ENCODE measurements at places on chromosomes 12 and 14.
A peak's percentile ranks its signal among the peaks of the same experiment; 100 is the strongest.

- DNase-seq: no peak
Measured at GRCh38 chr12:92039046-92039445, 106.6 kb downstream of the BTG1 start.

DNA sequence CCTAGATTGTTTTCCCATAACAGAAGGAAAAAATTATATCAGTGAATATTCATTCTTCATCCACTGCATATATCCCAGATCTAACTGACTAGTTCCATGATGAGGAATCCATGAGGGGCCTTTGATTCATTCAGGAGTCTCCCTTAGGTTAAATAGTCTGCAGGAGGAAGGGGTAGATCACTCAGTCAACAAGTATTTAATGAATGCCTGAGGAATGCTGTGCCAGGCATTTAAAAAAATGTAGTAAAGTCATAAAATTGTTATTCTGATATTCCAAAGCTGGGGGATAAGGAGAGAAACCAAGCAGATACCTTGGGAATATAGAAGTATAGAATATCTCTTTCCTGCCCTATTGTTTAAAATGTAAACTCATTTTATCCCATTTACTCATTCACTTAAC lies 216.2 kb upstream of the CAND1 start:
- DNase-seq: no peak

DNA sequence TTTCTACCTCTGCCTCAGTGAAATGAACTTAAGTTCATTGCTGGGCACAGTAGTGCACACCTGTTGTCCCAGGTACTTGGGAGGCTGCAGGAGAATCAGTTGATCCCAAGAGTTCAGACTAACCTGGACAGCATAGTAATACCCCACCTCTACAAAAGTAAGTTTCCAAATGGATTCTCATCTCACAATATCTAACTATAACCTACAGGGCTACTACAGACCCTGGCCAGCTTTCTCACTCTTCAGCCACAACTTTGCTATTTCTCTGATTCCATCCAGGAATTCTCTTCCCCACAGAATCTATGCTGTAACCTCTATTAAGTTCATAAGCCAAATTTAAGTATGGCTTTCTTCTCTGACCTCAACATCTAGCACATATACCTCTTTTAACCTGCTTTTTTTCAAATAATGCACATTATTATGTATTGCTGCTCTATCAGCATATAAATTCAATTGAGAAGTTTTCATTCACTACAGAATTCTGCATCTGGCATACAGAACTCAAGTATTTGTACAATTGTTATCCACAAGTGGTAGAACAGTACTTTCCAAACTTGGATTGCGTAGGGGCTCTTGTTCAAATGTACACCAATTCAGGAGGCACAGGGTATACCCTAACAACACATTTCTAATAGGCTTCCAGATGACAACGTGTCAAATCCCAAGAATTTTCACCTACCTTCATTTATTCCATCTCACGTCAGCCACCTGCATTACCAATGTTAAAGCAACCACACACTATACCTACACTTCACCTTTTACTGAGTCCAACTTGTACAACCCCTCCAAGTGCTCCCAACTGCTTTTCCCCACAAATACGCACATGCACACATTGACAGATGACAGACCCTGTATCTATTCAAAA lies 3.8 kb downstream of the RPS29 start:
- no peak for DNase-seq

DNA sequence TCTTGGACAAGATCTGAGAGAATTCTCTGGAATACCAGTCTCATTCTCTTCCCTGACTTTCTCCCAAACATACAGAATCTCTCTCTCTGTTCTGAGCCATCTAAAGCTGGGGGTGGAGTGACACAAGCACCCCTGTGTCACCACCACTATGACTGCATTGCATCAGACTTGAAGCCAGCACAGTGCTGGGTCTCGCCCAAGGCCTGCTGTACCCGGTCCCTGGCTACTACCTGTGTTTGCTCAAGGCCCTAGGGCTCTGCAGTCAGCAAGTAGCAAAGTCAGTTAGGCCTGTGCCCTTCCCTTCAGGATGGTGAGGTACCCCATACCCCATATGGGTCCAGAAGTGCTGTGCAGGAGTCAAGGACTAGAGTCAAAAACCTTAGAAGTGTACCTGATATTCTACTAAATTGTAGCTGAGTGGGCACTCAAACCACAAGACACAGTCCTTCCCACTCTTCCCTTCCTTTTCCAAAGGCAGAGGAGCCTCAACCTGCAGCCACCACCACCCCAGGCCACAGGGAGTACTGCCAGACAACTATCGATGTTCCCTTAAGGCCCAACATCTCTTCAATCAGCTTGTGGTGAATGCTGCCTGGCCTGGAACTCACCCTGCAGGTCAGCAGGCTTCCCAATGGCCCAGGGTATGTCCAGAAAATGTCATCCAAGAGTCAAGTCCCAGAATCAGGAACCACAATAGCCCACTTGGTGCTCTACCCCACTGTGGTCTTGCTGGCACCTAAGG lies 21.2 kb upstream of the RDH16 start:
- DNase-seq: no peak

- peak; percentile 53 for DNase-seq
Measured at GRCh38 chr12:47079468-47079980, at the start of the genes AMIGO2 and PCED1B. AMIGO2 (minus strand) TSS chr12:47079959; CDS start chr12:47079002, 957 bp downstream. PCED1B (plus strand) TSS chr12:47079621; CDS start chr12:47235064, 155,443 bp downstream.

DNA sequence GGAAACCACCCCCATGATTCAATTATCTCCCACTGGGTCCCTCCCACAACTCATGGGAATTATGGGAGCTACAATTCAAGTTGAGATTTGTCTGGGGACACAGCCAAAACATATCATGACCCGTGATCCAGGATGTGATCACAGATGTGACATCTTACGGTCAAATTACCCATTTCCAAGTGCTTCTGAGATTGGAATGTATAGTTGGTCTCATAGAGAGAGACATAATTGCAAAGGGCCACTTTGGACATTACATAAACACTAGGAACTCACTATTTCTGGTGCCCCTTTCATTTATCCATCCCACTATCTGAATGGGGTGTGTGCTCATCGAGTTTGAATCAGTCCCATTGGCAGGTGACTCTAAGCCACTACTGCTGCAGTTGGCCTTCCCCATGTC lies 204.5 kb downstream of the PHLDA1 start:
- no peak for DNase-seq

GRCh38 chr14:59395672-59396071 lies 69.5 kb downstream of the GPR135 start:
- DNase-seq: no peak

GRCh38 chr14:95314609-95315008 lies 5.1 kb downstream of the CLMN start:
- DNase-seq: peak; percentile 38

GRCh38 chr12:53733807-53734200 lies 6.6 kb upstream of the CALCOCO1 start:
- no peak for DNase-seq

- DNase-seq: no peak
Measured at GRCh38 chr14:58397156-58397555, 1.4 kb downstream of the TOMM20L start.

DNA sequence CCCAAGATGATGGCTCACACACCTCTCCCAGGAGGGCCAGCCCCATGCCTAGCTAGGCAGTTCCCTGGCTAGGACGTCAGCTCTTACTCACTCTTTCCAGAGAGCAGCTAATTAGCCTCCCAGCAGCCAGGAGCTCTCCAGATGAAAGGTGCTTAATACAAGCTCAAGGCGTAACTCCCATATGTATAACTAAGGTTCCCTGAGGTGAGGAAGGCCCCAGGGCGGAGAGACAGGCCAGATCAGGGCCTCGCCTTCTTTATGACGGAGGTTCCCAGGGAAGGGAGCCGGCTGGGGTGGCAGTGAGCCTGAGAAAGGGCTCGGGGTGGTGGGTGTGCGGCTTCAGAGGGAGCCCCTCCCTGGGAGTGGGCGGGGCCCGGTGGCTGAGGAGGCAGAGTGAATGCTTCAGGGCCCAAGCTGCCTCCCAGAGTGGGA lies 26.4 kb upstream of the ZFP36L1 start:
- no peak for DNase-seq

DNA sequence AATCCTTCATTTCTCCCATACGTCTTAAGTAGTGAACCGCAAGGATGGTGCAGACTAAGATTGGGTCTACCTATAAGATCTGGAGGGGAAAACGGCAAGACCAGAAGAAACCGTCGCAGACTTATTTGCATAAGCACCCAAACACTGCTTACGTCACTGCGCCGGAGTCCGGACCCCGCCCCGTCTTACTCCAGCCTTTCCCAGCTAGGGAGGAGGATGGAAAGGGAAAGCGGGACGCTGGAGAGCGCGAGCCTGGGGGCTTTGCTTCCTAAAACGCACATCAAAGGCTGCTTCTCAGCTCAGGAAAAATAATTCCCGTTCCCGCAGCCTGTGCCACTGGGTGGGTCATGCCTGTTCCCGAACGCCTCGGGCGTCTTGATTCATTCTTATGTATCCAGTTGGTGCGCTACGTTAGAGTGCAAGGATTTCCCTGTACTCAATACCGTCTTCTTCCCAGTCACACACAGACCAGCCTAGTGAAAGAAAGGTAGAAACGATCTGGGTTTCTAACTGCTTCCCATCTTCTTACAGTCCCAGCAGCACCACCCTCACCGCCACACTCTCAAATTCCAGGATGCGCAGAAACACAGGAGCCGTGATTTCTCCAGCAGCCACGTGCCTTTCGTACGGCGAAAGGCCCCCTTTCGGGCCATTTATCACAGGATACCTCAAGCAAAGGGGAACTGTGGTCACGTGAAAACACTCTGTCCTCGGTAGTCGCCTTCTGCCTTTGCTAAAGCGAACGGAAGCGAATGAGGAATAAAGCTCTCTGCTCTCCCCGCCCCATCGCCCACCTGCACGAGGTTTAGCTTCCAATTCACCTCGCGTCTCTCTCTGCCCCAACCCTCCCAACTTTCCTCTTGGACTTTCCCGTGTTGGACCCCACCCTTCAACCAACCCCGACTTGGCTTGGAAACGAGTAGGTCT lies 1.1 kb downstream of the SLC6A15 start:
- DNase-seq: no peak

DNA sequence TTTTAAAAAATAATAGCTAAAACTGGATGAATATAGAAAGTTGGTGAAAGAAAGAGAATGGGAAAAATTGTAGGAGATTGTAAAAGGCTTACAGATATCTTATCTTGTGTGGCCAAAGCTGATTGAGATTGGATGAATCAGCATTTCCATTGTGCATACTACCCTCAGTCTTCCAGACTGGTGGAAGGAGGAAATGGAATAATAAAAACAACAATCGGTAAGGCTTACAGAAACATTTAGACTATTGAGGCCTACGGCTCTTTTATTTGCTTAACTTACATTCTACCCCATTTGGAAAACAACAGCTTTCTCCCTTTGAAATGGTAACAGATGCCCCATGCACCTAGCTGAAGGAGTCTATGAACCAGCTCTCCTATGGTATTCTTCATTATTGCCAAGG lies 129.8 kb downstream of the PTPRB start:
- DNase-seq: no peak

GRCh38 chr14:79596551-79596950 lies 614.8 kb downstream of the DIO2 start:
- no peak for DNase-seq

DNA sequence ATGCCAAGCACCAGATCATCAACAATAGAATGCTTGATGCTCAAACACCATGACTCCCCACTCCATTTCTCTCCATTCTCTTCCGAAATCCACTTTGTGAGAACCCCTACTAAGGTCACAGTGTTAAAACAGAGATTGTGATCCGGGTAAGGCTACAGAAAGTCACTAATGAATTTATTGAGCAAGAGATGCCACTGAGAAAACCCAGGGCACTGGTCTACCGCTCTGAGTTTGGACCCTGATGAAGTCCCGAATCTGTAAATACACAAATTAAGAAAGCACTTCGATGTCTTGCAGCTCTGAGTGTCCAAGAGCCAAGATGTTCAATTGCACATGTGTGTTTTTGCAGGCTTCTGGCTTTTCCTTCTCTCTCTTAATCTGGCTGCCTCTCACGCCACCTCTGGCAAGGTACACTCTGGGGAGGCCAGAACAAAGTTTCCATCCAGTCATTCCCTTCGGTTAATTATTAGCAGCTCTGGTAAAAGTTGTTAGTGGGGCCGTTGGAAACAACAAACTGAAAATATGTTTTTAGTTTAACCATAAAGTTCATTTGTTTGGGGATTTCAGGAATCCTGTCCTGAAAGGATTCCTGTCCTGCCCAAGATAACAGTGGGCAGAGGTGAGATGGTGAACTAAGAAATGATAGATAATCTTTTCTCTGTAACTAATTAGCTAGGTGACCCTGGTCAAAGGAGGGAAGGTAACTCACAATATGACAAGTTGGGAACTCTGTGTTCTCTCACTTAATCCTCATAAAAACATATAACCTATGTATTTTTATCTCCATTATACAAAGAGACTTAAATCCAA lies 75.4 kb downstream of the BTG1 start:
- DNase-seq: no peak

- DNase-seq: no peak
Measured at GRCh38 chr14:57871459-57872080, 5.7 kb upstream of the SLC35F4 start.

DNA sequence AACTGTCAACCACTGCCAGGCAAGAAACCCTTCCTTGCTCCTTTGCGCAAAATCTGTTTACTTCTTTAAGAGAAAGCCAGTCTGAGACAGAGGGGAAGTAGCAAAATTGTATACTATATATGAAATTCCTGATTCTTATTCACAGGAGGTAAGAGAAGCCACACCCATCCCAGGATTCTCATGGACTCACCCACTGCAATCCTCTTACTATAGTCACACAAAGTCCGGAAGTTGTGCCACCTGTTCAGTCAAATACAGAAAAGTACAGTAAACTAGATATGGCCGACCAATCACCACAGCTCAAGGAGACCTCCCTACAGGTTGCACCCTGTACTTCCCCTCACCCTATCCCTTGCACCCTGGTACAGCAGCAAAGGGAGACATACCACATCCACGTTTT lies 2.9 kb downstream of the PRMT5 start:
- DNase-seq: no peak

DNA sequence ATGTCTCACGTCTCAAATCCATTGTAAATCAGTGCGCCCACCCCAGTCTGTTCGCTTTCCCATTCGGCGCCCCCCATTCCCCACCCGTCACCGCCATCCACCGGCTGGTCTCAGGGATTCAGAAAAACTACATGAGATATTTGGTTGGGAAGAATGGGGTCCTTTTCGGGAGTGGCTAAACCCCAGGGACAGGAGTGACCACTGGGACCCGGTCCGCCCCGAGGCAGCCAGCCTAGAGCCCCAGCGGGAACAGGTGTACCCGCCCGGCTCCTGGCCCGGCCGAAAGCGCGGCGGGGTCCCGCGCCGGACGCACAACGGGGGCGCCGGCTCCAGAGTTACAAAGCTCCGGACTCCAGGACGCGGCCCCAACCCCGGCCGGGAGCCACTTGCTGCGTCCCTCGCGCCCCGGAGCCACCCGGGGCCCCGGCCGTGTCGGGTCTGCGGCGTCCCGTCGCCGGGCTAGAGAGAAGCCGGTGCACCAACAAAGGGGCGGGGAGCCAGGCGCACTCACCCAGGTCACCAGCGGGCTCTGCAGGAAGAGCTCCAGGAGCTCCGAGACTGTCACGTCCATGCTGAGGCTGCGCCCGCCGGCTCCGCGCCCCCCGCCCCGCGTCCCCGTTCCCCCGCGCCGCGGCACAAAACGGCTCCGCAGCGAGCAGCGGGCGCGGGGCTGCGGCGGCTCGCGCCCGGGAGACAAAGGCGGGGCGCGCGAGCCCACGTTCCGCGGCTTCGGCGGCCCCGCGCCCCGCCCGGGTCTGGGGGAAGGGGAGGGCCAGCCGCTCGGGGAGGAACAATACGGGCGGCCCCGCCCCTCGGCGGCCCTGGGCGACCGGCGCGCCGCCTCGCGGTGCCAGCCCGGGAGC lies at the start of gene CCDC88C:
TSS of gene CCDC88C (minus strand) at position 701 of the 863 bp plus-strand sequence. CDS start at position 571, 130 bp downstream.
- DNase-seq: peak; percentile 76

GRCh38 chr12:120224304-120225199 lies 23.6 kb upstream of the RPLP0 start:
- DNase-seq: no peak

- DNase-seq: no peak
Measured at GRCh38 chr14:76129851-76130576, 21.7 kb upstream of the GPATCH2L start.

GRCh38 chr12:4041187-4041885 lies 168.1 kb upstream of the PARP11 start:
- DNase-seq: no peak

Measured in stimulated activated CD4-positive, alpha-beta T cell treated with anti-CD3 and anti-CD28 coated beads, TNF-alpha, amount 100 ng/mL, for 48 hours (primary cell).